ENCODE measurements at places on chromosomes 7 and 10.

DNA sequence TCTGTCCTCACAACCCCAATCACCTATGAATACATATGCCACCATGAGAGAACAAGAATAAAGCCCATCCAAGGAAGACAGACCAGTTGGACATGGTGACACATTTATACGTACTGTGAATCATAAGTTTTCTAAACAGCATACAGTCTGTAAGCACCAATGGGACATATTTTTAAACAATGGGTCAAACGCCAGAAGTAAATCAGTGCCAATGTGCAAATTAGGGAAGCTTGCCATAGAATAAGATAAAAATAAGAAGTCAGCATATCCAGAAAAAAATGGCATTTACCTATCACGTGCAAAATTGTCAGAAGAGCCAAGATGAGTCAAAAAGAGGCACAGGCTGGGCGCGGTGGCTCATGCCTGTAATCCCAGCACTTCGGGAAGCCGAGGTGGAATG is 910.4 kb downstream of the SORCS1 start:
- DNase-seq: no peak

GRCh38 chr10:81303656-81304055 is 571.3 kb upstream of the NRG3 start:
- DNase-seq: no peak

- DNase-seq: no peak
These were observed 17.7 kb upstream of the SLC35B4 start for GRCh38 chr7:134334408-134334807.

DNA sequence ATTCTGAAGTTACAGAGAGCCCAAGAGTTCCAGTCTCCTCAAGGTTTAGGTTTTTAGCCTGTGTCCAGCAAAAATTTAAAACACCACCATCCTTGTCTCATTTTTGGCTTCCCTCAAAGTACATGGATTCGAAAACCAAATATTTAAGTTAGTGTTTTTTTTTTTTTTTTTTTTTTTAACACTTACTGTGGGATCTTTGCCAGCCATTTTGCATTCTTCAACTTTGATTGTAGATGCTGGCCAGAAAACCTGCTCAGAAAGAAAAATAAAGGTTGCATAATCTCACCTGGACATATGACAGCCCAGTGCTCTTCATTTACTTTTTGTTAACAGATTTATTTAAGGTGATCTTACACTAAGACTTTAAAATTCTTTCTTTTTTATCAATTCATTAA is 91.6 kb downstream of the SEMA3C start:
- DNase-seq: no peak

DNA sequence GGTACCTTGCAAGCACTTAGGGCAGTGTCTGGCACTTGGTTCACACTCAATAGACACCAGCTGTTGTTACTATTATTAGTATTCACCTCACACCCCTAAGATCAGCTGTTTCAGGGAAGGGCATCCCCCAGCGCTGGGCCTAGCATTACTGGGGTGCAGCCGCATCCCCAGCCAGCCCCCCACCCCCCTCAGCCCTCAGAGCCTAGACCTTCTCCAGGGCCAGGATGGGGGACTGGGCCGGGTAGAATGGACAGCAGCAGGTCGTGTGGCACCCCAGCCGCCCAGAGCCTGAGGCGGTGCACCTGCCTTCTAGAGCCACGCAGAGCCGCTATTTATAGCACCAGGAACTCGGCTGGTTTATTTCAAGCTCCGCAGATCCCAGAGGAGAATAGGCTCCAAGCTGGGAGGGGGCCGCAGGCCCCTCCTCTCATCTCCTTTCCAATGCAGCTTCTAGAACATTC is 60.5 kb downstream of the GTF2IRD1 start:
- DNase-seq: no peak
